ENCODE measurements at places on chromosomes 5 and 9.

- no peak for DNase-seq
These were observed 62.9 kb downstream of the GCNT1 start for GRCh38 chr9:76521906-76522305.

- no peak for DNase-seq
These were observed 23.9 kb downstream of the GTF3C4 start for GRCh38 chr9:132694144-132694543.

GRCh38 chr9:95642189-95642588 is 125.4 kb upstream of the PTCH1 start:
- no peak for DNase-seq

DNA sequence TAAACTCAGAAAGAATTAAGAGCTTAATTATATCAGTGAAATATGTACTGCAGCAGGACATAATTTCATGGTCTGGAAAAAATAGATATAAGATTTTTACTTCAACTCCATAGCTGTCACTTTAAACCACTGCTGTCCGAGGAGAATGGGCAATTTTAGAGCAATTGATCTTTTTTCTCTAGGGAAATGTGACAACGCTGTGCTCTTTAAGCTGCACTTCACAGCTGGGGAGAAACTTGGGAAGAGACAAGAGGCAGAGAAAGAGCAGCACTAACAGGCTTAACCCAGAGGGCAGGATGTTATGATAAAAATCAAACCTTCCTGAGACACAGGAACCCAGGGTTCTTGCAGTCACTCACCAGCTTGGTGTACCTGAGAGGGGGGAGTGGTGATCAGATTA is 92.0 kb downstream of the SPOCK1 start:
- DNase-seq = no peak

DNA sequence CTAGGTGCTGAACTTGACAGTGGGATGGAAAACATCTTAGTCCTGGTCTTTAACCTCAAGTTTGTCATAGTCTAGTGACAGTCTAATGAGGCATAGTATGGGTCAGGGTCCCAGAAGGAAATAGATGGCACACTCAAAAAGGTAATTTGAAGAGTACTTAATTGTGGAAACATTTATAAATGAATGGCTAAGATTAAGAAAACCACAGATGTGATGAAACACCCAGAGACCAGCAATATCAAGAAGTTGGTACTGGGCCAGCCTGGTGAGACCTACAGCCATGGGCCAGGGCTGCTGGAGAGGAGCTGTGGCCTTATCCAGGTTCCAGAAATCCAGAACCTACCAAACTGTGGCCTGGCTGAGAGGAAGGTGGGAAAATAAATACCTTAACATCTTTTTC is 93.5 kb upstream of the ATG10 start:
- no peak for DNase-seq

GRCh38 chr5:180802325-180803180 is at the start of gene MGAT1:
Gene MGAT1, minus strand, starts transcription at chr5:180802806. Its CDS starts 9,835 bp downstream, at chr5:180792971.
- peak; percentile 84 for DNase-seq

DNA sequence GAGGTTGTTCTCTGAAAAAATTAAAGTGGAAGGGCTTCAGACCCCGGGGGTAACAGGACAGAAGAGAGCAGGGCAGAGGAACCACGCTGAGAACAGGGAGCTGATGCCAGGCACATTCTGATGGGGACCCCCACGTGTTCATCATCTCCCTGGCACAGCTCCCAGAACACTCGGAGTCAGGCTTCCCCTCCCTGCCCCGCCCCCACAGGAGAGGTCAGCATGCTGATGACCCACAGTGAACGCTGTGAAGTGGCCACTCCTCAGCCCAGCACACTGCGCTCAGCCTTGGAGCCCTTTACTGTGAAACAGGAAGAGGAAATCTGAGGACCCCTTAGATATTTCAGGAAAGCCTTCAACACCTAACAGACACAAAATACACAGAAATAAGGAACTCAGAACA is 16.4 kb downstream of the RETREG1 start:
- peak; percentile 70 for DNase-seq

GRCh38 chr9:123196124-123196523 is 72.3 kb downstream of the STRBP start:
- no peak for DNase-seq

DNA sequence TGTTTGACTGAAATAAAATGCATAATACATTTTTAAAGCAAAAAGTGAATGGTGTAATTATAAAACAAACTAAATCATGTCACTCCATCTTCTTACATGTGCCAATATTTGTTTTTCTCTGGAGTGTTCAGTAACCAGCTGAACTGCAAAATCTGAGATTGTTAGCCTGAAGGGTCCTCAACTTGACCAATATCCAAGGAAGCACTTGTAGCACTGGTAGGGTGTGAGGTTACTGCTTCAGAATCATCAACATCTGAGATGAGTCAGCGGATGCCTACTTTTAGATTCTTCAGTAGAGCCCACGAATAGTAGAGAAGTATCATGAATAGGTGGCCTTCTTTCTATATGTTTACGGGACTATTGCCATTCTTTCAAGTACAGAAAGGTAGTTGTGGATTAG is 226.7 kb downstream of the TLE4 start:
- DNase-seq = no peak

GRCh38 chr5:10393491-10393890 is 40.0 kb downstream of the MARCHF6 start:
- no peak for DNase-seq

GRCh38 chr5:172189693-172190296 is 1.8 kb upstream of the STK10 start:
- DNase-seq = no peak

GRCh38 chr5:143263272-143263810 is 140.1 kb downstream of the NR3C1 start:
- no peak for DNase-seq

- DNase-seq = peak; percentile 58
These were observed at the start of gene PNPLA7 for GRCh38 chr9:137550231-137550621. Gene PNPLA7, minus strand, starts transcription at chr9:137550402. Its CDS starts 205 bp downstream, at chr9:137550197.

DNA sequence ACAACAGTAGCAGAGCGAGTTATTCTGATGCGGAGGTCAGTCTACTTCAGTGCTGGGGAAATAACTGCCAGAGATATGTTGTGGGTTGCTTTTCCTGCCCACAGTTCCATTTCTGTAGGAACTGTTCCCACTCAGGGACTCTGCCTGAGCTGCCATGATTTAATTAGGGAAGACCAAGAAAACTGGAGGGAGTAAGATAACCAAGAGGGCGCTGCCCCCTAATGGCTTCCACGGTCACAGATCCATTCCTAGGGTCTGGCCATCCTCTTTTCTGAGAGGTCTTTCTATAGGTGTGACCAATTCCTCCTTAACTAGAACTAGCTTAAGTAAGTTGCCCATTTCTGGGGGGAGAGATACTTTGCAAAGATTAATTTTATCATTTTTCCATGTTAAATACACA is 125.9 kb downstream of the APBA1 start:
- DNase-seq = peak; percentile 31

GRCh38 chr5:158921441-158922262 is 178.1 kb downstream of the EBF1 start:
- no peak for DNase-seq

- peak; percentile 60 for DNase-seq
These were observed 545.4 kb upstream of the TLE4 start for GRCh38 chr9:79026316-79026715.
